ENCODE measurements at places on chromosomes 4 and X.

- no peak for DNase-seq
These were observed 165.1 kb upstream of the RAI2 start for GRCh38 chrX:18026166-18026565.

DNA sequence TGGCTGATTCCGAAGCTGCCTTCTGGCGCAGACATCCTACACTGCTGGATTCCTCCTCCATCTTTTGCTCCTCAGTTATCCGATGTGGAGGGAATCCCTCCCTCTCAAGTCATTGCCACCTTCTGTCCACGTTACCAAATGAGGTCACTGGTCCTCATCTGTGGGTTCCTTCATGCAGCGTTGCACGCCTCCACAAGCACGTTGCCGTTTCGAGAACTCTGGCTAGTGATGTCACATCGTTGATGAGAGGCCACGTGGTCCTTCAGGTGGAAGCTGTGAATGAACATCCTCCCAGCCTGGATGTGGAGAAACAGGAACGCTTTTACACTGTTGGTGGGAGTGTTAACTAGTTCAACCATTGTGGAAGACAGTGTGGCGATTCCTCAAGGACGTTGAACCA lies 323.2 kb downstream of the DHRSX start:
- no peak for DNase-seq

GRCh38 chrX:39985071-39985470 lies 112.7 kb downstream of the BCOR start:
- no peak for DNase-seq

GRCh38 chrX:118669435-118669834 lies 58.0 kb upstream of the IL13RA1 start:
- DNase-seq = no peak

GRCh38 chr4:105946771-105947170 lies 51.5 kb downstream of the NPNT start:
- DNase-seq = no peak

DNA sequence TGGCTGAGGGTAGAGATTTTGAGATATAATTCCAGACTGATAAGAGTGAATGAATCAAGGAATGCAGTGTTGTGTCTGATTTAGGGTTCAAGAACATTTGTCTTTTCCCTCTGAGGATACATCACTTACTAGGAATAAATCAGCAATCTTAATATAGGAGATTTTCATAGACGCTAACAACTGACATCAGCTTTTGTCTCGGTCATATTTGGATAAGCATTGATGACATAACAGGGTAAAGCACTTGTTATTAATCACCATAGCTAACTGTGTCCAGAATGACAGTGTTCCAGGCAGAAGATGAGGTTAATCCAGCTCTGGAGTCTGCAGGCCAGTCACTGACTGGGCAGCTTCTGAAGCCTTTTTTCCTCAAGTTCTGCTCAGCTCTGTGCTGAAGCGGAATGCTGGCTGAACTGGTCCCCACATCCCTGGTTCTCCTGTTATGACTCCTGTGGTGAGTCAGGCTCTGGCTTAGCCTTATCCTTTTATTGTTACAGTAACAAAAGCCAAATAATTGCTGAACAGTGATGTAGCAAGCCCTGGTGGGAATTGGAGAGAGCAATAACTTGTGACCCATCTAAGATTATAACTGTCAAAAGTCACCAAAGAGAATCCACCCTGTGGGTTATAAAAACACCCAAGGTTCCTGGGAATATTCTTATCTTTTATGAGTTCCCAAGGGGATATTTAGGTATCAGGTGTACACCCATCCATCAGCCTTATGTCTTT lies 41.8 kb downstream of the FNIP2 start:
- DNase-seq = no peak

- no peak for DNase-seq
These were observed 1039.5 kb upstream of the PCDH7 start for GRCh38 chr4:29680644-29681043.

- DNase-seq = no peak
These were observed 34.2 kb upstream of the C1GALT1C1 start for GRCh38 chrX:120664081-120664480.

Data from stimulated activated CD4-positive, alpha-beta T cell treated with anti-CD3 and anti-CD28 coated beads, Interleukin-15, amount 100 ng/mL, for 1 hour (primary cell).